ENCODE measurements at places on chromosomes 7 and 10.

- DNase-seq = no peak
Observed at GRCh38 chr10:131250454-131251145, 60.9 kb downstream of the TCERG1L start.

GRCh38 chr10:50582766-50583762 lies 40.7 kb downstream of the SGMS1 start:
- no peak for DNase-seq

DNA sequence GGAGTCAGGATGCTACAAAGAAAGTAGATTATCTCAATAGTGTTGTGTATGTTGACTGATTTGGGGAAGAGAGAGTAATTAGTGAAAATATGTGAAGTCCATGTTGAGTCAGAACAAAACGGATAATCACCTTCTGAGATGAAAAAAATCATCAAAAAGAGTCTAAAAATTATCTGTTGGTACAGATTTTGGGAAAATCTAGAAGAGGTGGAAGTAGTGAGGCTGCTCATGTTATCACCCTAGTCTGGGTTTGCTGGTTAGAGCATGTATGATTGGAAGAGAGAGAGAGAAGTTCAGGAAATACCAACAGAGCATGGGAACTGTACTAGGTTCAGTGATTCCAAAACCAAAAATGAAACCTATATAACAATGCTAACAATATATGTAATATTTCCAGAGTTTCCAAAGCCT lies 12.3 kb downstream of the RPA3 start:
- DNase-seq = no peak

- DNase-seq = no peak
Observed at GRCh38 chr10:62399211-62399610, 25.0 kb downstream of the ZNF365 start.

DNA sequence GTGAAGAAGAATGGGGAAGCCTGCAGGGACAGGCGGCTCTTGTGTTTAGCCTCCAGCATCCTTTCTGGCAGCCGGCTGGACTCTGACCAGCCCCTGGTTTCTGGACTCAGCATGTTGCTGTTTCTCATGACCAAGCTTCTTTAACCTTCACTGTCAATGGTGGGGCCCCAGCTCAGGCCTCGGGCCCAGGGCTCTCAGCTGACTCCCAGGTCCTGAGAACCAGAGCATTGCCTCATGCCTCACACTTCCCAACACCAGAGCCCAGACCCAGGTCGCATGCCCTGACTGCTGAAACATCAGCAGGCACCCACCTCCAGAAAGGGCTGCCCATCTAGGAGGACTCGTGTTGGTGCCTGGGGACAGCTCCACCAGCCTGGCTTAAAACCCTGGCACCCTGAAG lies 34.8 kb upstream of the FGFR2 start:
- no peak for DNase-seq

DNA sequence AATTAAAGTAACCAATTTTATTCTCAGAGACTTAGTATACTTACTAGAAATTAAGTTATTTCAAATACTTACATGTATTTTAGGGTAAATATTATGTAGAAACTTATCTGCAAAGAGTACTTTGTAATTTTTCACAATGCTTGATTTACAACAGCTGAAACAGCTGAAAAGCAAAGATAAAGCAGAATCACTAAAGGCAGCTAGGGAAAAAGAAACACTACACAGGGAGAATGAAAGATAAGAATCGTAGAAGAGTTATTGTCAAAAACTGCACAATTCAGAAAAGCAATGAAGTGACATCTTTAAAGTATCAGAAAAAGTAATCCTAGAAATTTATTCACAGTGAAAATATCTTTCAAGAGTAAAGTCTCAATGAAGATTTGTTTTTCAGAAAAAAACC lies 69.7 kb upstream of the ZNF804B start:
- DNase-seq = no peak
